ENCODE measurements at places on chromosomes 11 and 22.
A peak's percentile ranks its signal among the peaks of the same experiment; 100 is the strongest.

DNA sequence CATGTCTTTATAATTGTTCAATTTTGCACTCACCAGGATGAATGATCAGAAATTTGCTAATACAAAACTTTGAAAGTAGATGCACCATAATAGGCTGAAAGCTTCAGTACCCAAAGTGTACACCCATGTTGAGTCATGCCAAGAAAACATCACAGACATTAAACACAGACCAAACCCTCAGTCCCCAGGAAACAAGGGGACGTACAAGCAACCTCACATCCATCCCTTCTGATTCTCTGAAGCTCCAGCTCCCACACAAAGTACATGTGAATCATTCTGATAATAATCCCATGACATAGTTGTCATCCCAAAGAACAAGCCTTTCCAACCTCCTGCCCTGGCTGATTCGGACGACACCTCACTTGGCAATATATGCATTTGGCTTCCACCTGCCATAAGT is 183.8 kb downstream of the SNX19 start:
- no peak for DNase-seq
- no peak overlapping the region for H3K27ac ChIP-seq
- peaks cover 37% of the 10 kb centered on the region for H3K4me1 ChIP-seq
- peaks cover 50% of the 10 kb centered on the region for H3K36me3 ChIP-seq

DNA sequence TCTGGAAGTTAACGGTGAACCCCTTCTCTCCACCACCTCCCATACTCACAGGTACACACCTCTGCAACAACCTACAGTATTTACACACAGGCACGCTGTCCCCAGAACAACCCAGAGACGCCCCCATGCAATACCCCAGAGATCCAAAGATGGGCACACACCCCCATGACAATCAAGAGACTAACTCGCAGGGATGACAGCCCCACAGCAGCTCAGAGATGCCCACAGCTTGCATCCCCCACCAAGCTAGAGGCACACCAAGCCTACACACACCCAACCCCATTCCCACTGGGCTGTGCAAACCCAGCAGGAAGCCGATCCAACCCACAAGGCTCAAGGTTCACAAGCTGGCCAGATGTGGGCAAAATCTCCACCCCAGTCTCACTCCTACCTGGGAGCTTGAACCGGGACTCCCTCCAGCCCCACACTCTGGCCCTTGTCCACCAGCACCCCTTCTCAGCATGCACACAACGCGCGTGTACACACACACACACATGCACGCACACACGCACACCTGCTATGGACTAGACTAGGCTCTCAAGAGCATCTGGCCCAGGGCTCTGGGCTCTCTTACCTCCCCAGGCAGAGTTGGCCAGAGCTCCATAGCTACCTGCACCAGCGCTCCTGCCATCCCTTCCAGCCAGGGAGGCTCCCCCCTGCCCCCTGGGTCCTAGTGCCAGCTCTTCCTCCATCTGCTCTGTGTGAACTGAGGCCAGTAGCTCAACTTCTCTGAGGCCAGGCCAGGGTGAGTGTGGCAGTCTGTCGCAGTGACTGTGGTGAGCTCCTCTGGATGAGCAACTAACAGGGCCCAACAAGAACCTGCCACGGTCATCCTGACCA is 11.5 kb downstream of the STARD10 start:
- peaks cover 5% of the 10 kb centered on the region for H3K27me3 ChIP-seq
- no peak overlapping the region for H3K27ac ChIP-seq
- H3K4me1 ChIP-seq = no peaks in the 10 kb centered on the region
- no peak for DNase-seq
- H3K4me3 ChIP-seq = peak overlapping the region; percentile 53

GRCh38 chr11:46278387-46279125 is 1.1 kb downstream of the CREB3L1 start:
- peak overlapping the region; percentile 91 for H3K27ac ChIP-seq
- peaks cover 75% of the 10 kb centered on the region for H3K4me1 ChIP-seq
- peaks cover 31% of the 10 kb centered on the region for H3K36me3 ChIP-seq

GRCh38 chr11:66331542-66332370 is 4.5 kb downstream of the RIN1 start:
- H3K36me3 ChIP-seq = peaks cover 12% of the 10 kb centered on the region
- peaks cover 29% of the 10 kb centered on the region for H3K4me1 ChIP-seq
- H3K27ac ChIP-seq = 0 out of 2 replicates have a peak overlapping the region, but pooled peaks have one; percentile 45
- H3K4me3 ChIP-seq = no peak overlapping the region
- H3K27me3 ChIP-seq = peaks cover 20% of the 10 kb centered on the region

- DNase-seq = no peak
- H3K4me3 ChIP-seq = peak overlapping the region; percentile 86
- H3K27ac ChIP-seq = peak overlapping the region; percentile 84
- H3K4me1 ChIP-seq = peaks cover 48% of the 10 kb centered on the region
- H3K36me3 ChIP-seq = peaks cover 13% of the 10 kb centered on the region
Measured at GRCh38 chr11:73306977-73307322, 1.1 kb upstream of the ARHGEF17 start.

DNA sequence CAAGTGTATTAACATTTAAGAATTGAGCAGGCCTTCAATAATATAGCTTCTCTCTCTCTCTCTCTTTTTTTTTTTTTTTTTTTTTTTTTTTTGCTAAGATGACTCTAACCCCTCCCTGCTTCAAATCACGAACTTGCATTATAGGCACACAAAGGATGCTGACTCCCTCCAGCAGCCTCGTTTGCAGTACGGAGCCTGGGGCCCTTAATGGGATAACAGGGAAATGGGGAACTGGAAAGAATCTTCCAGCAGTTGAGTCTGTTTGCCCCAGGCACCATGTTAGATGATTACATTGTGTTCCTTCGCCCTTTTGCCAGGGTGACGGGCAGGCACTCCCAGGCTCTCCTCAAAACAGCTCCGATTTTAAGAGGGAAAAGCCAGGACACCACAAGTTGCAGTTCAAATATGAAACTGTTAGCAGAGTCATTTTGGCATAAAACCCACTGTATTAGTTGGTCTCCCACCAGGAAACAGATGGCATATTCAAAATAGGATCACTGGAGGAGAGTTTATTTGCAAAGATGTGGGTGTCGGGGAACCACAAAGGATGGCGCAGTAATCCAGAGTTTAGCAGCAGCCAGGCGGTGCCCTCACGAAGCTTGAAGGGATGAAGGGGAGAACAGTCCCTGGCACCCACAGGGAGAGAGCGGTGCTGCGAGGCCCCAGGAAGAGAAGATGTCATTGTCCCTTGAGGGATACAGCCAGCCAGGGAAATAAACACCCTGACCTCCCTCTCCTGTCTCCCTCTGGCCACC is 26.5 kb upstream of the TREH start:
- no peaks in the 10 kb centered on the region for H3K36me3 ChIP-seq
- no peak overlapping the region for H3K4me3 ChIP-seq
- H3K4me1 ChIP-seq = peaks cover 11% of the 10 kb centered on the region
- H3K27me3 ChIP-seq = peaks cover 27% of the 10 kb centered on the region

GRCh38 chr22:49078076-49078710 is 749.5 kb downstream of the BRD1 start:
- DNase-seq = no peak
- no peak overlapping the region for H3K4me3 ChIP-seq
- H3K36me3 ChIP-seq = peaks cover 6% of the 10 kb centered on the region
- H3K27ac ChIP-seq = no peak overlapping the region

Data from HFFc6 (cell line).